ENCODE measurements at places on chromosomes 7 and 10.
A peak's percentile ranks its signal among the peaks of the same experiment; 100 is the strongest.

DNA sequence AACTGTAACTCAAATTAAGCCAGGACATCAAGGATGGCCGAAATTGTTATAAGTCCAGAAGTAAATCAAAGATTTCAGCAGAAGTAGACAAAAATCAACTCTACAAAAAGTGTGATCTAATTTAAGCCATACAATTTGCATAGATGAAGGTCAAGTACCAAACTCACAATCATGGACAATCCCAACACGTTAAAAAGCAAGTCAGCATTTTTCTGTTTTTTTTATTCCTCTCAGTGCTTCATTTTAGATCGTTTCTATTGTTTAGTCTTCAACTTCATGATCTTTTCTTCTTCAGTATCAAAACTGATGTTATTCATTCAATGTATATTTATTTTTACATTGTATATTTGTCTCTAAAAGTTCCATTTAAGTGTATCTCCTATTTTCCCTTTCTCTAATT lies 674.3 kb upstream of the PHF14 start:
- no peak for DNase-seq

DNA sequence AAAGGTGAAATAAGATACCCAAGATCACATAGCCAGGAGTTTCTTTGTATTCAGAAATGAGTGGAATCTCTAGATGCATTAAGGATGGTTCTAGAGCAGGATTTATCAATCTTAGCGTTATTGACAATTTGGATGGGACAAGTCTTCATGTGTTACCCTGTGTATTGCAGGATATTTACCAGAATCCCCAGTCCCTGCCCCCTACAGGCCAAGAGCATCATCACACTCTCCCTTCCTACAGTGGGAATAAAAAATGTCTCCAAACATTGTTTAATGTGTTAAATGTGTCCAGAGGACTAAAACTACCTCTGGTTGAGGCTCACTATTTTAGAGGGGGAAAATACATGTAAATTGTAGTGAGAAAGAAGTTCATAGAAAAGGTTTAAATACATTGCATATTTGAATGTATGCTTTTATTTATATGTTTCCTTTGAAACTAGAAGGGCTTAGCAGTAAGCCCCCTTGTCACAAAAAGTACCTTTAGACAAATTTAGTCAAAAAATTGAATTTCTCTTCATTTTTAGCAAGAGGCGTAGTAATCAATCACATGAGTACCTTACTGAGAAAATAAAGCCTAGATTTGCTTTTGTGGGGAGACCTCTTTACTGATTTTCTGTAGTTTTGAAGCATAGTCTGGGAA lies 141.2 kb downstream of the MLLT10 start:
- peak; percentile 48 for DNase-seq

GRCh38 chr7:121456015-121456414 lies 59.9 kb upstream of the FAM3C start:
- no peak for DNase-seq

DNA sequence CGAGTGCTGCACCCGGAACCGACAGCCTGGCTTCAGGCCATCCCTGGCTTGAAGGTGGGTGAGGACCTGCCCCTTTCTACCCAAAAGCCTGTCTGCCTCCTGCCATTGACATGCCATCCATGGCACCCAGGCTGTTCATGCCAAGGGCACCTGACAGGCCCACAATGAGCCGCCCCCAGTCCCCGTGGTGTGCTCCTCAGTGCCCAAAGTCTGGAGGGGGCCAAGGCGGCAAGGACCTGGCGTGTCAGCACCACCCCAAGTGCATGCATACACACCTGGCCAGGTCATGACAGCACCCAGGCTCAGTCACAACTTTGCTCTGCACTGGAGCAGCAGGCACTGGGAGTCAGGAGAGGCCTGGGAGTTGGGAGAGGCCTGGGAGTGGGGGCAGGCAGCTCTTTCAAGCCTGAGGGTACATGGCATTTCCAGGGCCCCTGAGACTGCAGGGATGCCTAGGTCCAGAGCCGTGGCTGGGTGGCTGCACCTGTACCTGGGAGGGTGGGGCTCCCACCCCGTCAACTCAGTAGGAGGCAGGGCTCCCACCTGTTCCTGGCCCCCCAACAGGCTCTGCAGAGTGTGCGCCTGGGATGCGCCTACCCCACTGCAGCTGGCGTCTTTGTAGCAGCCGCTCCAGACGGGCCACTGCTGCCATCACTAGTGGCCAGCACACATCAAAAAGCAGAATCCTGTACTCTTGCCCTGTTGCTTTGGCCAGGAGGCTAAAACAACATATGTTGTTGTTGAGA lies 71.7 kb downstream of the ZNF467 start:
- no peak for DNase-seq

- no peak for DNase-seq
Observed at GRCh38 chr7:106959753-106960152, 84.8 kb upstream of the PRKAR2B start.

DNA sequence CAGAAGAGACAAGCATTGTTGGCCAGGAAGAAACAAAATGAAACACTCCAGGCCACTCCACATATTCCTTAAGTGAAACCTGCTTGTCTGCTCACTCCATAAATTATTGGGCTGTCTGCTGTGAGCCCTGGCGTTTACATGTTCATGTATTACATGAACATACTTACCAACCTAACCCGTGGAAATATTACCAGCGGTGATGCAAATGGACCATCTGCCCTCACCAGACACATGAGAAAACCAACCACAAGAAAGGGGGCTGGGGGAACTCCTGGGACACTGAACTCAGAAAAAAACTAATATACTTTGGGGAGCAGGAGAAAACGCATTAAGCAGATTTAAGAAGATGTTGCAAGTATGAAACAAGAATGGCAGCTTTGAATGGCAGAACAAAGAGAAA lies 731.2 kb upstream of the IGFBP3 start:
- no peak for DNase-seq

GRCh38 chr7:82468435-82468834 lies 24.9 kb upstream of the CACNA2D1 start:
- no peak for DNase-seq

- DNase-seq = no peak
Observed at GRCh38 chr7:80844916-80845315, 73.9 kb downstream of the SEMA3C start.

GRCh38 chr7:30845426-30846135 lies 66.1 kb upstream of the AQP1 start:
- DNase-seq = no peak

DNA sequence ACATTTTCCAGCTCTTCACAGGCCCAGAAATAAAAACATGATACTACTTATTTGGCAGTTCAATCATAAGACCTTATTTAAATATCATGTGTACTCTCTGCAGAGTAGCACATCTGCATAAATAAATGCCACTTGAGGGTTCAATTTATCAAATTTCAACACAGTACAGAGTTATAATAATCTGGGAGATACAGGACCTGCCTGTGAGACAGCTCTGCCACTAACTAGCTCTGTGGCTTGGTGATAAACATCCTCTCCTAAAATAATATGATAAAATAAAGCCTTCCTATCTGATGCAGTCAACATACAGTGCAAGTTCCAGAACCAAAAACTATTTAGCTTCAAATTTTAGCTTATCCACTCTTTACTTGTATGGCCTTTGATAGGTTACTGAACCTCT lies 90.9 kb upstream of the GATAD1 start:
- no peak for DNase-seq

GRCh38 chr7:135834266-135834665 lies 85.7 kb upstream of the FAM180A start:
- no peak for DNase-seq

DNA sequence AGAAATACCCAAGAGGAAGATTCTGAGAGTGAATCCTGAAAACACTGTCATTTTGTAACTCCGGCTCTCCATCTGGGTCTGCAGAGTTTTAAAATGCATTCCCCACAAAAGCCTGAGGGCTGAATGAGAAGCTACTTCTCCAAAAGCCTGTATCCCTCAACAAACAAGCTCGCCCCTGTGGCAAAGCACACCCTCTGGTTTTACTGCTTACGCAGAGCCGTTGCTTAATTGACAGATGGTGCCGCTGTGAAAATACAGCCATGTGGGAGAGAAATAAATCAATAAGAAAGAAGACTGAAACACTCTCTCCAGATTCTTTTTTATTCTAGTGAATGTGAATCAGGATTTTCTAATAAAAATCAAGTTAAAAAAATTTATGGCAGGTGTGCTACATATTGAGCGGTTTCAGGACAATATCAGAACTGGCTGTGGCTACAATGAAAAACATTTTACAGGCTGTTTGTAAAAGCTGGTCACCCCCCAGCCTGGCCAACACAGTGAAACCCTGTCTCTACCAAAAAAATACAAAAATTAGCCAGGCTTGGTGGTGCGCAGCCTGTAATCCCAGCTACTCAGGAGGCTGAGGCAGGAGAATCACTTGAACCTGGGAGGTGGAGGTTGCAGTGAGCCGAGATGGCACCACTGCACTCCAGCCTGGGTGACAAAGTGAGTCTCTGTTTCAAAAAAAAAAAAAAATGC lies 32.5 kb downstream of the C7orf33 start:
- no peak for DNase-seq

Measured in CD4-positive, alpha-beta T cell treated with Interleukin-10 for 1 hour (primary cell).